ENCODE measurements at places on chromosomes 4 and X.

- no peak for DNase-seq
Measured at GRCh38 chr4:183397741-183398297, 46.6 kb upstream of the CDKN2AIP start.

DNA sequence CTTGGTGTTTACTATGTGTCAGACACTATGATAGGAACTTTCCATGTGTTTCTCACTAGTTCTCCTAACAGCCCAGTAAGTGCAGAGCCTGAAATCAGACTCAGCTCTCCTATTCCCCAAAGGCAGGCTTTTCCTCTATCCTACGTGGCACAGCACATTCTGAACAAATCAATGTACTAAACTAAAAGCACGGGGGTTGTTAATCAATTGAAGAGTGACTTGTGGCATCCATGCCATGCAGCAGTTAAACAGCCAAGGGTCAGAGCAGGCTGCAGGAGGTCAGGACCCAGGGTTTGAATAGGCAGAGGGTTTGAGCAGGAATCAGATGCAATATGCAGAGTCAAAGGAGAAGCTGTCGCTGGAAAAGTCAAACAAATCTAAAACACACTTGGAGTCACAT, 289.7 kb upstream of the LDB2 start:
- DNase-seq: no peak

DNA sequence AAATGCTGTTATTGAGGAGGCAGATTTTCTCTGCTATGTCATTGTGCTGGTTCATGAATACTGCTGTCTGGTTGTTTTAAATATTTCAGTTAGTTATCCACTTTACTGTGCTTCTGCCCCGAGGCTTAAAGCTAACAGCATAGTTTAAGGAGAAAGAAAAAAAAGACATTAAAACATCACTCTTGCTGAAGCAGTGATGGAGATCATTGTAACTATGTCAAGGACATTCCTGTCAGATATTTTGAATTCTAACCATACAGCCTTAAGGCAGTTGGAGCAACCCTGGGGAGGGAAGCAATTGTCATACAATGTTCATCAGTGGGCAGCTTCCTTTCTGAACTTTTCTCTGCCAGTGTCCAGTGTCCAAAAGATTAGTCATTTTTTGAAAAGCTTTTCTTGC, 199.0 kb upstream of the DDX53 start:
- DNase-seq: no peak

DNA sequence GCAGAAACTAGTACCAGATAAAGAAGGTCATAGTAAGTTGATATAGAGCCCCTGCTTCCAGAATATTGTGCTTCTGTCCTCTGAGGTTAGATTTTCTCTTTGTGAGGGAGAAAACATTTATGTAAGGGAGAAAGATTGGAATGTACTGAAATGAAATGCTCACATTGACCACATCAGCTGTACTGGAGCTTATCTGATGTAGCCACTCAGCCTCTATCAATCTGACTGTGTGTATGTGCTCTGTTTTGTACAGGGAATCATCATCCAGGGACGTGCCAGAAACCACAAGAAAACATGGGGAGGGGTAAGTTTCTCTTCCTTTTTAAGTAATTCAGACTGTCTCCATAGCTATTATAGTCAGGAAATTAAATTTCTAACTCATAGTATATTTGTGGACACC, 56.8 kb downstream of the PRRG1 start:
- DNase-seq: no peak

DNA sequence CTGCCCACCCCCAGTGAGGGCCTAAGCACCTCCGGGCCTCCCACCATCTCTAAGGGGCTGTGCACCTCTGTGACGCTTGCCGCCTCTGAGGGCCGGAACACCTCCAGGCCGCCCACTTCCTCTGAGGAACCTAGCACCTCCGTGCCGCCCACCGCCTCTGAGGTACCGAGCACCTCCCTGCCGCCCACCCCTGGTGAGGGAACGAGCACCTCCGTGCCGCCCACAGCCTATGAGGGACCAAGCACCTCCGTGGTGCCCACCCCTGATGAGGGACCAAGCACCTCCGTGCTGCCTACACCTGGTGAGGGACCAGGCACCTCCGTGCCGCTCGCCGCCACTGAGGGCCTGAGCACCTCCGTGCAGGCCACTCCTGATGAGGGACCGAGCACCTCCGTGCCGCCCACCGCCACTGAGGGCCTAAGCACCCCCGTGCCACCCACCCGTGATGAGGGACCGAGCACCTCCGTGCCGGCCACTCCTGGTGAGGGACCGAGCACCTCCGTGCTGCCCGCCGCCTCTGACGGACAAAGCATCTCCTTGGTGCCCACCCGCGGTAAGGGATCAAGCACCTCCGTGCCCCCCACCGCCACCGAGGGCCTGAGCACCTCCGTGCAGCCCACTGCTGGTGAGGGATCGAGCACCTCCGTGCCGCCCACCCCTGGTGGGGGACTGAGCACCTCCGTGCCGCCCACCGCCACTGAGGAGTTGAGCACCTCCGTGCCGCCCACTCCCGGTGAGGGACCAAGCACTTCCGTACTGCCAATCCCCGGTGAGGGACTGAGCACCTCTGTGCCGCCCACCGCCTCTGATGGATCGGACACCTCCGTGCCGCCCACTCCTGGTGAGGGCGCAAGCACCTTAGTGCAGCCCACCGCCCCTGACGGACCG, 977 bp downstream of the MAGEE1 start:
- DNase-seq: peak; percentile 21

DNA sequence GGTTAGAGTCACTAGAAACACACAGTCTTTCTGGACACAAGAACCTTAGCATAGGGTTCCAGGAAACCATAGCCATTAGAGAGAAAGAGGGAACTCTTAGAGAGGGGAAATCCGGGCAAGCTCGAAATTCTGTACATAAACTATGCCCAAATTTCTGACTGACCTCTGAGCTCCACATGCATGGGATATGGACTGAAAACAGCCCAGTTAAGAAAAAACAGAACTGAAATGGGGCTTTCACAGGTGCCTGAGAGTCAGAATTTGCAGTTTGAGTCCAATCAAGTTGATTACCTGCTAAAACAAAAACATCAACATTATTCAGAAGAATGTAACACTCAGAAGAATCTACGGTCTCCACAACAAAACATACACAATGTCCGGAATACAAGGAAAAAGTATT, 13.1 kb downstream of the DCHS2 start:
- no peak for DNase-seq

GRCh38 chrX:16039363-16039762, 84.0 kb upstream of the GRPR start:
- no peak for DNase-seq

DNA sequence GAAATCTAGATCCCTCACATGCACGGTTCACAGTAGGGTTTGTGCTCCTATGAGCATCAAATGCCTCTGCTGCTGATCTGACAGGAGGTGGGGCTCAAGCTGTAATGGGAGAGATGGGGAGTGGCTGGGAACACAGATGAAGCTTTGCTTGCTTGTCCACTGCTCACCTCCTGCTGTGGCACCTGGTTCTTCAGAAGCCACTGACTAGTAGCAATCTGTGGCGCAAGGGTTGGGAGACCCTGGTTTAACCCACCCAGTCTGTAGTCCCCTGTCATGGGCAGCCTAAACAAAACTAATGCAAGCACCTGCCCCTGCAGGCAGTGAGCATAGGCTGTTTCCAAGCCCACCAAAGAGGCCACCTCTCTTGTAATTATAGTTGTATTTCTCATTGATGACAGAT, 116.6 kb downstream of the SHOX start:
- DNase-seq: no peak

DNA sequence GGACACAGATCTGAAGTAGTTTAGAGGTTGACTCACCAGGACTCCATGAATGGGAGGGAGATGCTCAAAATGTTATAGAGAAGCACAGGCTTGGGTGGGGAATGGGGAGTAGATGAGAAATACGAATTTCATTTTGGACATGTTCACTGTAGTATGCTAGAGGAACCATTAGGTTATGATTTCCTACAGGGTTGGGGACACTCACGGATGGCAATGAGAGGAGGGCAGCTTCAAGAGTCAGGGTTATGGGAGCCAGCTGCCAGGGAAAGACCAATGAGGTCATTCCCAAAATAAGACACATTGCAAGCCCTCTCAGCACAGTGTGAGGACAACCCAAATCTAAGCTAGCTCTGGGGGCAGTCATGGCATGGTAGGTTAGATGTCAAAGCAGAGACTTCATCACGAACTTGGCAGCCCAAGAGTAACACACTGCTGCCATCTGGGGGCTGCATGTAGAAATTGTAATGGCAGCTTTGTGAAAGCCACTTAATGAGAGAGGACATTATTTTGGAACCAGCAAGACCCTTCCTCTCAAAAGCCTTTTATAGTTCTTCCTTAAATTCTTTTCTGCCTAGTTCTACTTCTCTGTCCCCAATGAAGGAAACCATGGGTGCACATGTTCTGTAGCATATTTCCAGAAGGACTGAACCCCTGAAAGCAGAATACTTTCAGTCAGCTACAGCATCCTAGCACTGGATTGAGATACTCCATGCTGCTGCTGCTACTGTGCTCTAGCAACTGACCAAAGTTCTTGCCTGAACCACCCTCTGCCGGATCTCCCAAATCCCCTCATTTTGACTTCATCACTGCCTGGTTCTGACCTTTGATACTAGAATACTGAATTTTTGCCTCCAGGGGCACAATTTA, 16.2 kb upstream of the ZCCHC12 start:
- peak; percentile 71 for DNase-seq

GRCh38 chr4:4574792-4575191, 32.9 kb upstream of the STX18 start:
- DNase-seq: no peak

DNA sequence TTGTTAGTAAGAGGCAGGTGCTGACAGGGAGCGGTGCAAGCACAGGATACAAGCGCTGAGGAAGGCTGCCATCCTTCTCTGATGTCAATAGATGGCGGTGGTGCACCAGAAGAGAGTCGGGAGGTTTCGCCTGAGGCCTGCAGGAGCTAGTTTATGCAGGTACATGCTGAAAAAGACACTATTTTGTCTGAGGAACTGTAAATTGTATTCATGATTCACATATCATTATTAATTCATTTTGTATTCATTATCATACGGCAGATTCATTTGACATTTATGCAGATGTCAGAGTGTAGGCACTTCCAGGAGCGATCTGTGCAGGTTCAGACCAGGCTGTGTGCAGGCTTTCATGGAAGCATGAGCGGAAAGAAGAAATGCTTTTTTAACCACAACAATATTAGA, 824.0 kb downstream of the STIM2 start:
- DNase-seq: peak; percentile 32

- no peak for DNase-seq
Measured at GRCh38 chr4:110135523-110135922, 62.9 kb downstream of the ELOVL6 start.

- no peak for DNase-seq
Measured at GRCh38 chr4:73683456-73683855, 56.9 kb upstream of the CXCL8 start.

DNA sequence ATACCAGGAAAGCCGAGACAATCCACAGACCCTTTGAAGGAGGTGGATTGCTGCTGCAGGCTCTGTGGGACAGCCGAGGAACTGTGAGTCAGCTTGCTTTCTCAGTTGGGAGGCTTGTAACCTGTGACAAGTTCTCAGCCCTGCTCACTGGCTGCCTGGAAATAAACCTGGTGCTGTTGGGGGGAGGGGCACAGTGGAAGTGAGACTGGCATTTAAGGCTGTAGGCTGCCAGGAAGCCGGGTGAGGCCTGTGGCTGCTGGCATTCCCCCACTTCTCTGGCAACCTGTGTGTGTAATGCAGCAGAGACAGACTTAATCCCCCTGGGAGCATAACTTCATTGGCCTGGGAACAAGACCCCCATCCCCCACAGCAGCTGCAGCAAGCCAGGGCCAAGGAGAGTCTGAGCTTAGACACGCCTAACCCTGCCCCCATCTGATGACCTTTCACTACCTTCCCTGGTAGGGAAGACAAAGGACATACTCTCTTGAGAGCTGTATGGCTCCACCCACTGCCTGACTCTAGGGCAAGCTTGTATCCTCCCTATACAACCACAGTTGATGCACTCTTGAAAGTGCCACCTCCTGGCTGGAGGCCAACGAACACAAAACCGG, 64.1 kb downstream of the ALPK1 start:
- no peak for DNase-seq

DNA sequence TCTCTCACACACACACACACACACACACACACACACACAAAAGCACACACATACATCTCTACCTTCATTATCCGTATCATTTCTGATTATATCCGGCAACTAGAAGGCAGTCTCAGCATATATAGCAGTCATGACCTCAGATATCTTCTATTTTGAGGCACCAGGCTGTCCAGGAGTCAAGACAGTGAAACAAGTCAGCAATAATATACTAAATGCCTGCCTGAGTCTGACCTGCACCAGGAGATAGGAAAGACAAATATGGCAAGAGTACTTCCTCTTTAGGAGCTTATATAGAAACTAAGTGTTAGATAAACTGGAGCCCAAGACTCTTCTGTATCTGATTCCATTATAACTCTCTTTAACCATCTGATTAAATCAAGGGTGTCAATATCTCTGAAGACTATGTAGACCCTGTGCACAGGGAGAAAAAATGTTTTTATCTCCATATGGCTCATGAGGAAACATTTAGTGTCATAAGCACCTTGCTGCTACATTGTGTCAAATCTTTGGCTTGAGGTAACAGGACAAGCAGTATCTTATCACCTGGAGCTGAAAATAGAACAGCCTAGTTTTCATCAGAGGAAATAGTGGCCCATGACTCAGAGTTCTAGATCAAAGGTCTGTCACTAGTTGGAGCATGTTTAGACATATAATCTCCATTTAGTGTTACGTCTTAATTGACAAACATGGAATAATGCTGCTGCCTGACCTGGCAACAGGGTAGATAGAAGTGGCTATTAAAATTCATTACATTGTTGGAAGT, 27.0 kb upstream of the FAM47B start:
- no peak for DNase-seq

DNA sequence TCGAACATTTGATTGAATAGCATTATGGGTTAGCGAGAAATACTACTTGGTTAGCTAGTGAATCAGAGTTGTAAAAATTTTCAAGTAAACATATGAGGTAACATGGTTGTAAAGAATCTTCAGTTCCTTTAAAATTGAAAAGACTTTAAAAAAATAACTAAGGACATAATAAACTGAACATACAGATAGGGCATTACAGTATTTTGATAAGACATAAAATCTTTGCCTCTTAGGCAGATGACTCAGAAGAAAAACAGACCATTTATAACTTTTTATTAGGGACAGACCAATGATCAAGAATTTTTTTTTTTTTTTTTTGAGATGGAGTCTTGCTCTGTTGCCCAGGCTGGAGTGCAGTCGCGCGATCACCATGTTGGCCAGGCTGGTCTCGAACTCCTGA, 43.1 kb downstream of the PNMA5 start:
- no peak for DNase-seq

DNA sequence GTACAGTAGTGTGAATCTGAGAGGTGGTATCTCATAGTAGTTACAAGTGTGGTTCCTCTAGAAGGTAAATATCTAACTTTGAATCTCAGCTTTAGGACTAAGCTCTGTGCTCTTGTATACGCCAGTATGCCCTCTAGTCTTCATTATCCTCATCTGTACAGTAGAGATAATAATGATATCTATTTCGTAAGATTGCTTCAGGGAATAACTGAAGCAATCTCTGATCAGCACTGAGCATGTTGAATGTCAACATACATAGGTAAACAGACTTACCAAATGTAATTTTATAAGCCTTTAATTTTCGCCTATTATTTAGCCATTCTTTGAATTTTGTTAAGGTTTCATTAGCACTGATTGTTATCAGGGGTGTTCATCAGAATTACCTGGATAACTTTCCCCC, 175.2 kb upstream of the ANKRD50 start:
- DNase-seq: no peak
